ENCODE measurements at places on chromosomes 7 and 10.

DNA sequence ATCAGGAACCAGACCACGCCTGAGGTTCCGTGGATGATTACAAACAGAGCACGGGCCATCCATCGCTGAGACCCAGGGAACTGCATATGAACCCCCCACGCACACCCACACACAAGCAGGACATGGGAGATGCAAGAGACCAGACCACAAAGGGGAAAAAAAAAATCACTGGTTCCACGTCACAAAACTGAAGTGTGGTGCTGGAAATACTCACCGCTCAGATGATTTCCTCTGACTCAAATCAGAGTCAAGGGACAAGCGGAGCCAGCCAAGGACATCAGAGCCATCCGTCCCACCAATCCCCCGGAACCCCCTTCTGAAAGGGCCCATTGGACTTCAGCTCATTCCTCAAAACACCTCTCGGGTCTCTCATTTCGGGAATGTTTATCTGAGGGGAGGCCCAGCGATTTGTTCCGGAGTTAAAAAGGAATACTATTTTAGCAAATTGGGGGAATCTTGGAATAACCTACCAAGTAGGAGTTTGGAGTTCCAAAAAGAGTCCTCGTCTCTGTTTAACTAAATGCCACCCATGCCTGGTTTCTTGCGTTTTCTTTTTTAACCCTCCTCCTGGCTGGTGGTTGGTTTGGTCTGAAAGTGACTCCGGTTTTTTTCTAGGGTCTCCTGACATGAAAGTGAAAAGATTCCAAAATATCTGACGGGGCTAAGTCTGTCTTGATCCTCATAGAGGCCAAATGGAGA, 15.0 kb downstream of the SNX8 start:
- DNase-seq, result no peak

GRCh38 chr7:29224726-29225125, 30.2 kb downstream of the CHN2 start:
- no peak for DNase-seq

DNA sequence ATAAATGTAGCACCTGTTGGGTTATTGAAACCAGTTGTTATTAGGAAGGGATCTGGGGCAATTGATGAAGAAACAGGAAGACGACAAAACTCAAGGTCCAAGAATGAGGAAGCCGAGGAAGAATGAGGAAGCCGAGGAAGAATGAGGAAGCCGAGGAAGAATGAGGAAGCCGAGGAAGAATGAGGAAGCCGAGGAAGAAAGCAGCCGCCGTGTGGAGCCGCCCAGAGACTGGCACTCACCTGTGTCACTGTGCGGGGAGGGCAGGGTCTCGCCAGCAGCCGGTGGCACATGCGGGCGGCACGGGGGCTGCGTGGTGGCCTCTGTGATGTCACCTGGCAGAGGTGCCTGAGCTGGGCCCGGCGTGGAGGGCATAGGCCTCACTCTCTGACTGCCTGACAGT, 71.1 kb upstream of the CFAP46 start:
- DNase-seq, result peak; percentile 11

DNA sequence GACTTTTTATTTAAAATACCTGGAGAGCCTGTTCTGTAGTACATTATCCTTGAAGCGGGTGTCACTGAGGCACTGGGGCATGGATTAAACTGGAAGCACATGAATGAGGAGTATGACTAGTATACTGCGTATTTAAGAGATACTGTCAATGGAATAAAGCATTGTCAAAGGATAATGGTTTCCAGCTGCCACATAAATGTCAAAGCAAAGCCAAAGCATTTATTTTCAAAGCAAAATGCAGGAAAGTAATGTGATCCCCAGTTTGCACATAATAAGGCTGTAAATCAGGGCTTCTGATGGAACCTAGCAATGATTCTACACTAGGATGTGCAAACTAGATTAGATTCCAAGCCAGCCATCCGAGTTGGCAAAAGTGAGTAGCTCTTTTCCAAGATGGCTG, 240.1 kb downstream of the POU6F2 start:
- DNase-seq, result no peak

GRCh38 chr10:5906651-5907050, 16.6 kb downstream of the FBH1 start:
- no peak for DNase-seq

DNA sequence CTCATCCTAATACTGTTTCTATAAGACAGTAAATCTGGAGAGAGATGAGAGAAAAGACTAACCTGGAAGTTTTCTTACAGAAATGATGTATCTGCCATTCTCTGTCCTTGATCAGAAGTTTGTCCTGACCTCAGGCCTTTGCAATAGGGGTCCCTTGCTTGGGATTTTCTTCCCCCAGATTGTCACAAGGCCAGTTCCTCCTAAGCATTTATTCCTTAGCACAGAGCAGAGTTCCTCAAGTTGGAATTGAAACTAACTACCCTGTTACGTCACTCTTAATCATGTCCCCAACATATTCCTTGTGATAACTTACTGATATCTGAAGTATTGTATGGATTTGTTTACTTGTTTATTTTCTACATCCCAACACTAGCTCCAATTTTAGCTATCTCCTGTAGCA, 202.1 kb downstream of the COBL start:
- no peak for DNase-seq

DNA sequence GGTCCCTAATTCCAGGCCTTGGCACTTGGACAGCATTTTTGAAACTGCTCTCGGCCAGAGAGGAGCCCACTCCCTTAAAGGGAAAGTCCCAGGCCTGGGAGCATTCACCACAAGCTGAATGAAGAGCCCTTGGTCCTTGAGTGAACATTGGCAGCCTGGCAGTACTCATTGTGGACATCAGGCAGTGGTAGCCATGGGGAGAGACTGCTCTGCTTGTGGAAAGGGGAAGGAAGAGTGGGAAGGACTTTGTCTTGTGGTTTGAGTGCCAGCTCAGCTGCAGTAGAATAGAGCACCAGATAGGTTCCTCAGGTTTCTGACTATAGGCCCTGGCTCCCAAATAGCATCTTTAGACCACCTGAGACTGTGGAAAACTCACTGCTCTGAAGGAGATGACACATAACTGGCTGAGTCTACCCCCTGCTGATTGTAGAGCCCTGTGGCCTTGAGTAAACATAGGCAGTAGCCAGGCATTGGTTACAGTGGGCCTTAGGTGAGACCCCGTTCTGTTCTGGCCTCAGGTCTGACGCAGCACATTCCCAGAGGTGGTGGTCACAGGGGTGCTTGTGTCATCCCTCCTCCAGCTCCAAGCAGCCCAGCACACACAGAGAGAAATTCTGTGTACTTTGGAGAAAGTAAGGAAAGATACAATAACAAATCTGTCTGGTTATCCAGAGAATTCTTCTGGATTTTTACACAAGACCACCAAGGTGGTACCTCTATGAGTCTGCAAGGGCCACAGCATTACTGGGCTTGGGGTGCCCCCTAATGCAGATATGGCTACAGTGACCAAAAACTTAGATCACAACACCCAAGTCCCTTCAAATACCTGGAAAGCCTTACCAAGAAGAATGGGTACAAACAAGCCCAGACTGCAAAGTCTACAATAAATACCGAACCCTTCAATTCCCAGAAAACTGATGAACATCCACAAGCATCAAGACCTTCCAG, 153.8 kb downstream of the GNAI1 start:
- no peak for DNase-seq

- DNase-seq, result no peak
These were observed 13.1 kb downstream of the PLCE1 start for GRCh38 chr10:94006591-94007550.

DNA sequence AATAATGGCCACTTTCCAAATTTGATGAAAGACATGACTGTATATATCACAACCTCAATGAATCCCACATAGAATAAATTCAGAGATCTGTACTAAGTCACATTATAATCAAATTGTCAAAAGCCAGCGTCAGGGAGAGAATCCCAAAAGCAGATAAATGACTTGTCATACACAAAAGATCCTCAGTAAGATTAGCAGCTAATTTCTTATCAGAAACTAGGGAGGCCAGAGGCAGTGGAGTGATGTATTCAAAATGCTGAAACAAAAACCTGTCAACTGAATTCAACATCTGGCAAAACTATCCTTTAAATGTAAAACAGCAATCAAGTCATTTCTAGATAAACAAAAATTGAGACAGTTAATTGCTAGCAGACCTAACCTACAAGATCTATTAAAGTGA, 11.6 kb upstream of the ARHGAP22 start:
- no peak for DNase-seq
